ENCODE measurements at places on chromosomes 3 and 15.

DNA sequence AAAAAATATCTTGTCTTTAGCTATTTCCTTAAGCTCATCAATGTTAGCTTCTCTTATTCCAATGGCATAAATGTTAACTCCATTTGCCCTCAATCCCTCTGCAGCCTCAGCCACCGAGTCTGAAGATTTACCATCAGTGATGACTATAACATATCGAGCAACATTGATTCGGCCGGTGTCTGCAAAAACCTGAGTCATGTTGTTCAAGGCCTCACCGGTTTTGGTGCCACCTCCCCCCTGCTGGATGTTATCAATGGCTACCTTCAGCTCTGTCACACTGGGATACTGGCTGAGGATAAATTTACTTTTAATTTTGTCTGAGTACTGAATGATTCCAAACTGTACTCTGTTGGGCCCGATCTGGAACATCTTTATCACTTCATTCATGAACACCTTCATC lies 41.0 kb upstream of the CAPN7 start:
- no peak for DNase-seq

DNA sequence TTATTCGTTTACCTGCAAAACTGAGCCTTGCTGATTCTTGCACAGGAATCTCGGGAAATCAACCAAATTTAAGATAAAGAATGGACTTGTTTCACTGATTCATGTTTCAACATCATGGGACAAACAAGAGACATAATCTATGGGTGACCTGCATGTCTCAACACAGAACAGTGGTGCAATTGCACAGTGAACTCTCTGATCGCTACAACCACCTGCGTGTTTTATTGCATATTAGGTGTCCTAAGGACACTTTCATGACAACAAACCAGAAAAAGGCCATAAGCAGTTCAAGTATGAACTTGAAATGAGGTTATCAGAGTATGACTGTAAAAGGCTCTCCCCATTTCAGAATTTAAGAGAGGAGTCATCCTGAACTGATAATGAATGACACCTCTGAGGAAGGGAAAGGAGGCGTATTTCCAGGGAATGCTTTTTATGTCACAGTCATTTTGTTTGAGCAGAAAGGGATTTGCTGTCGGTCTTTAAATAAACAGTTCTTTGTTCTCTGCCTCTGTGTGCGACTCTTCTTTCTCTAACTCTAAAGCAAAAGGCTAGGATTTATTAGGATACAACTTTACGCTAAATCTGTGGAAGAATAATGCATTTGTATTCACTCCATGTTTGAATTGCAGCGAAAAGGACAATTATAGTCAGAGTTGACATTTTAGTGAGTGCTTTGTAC lies 167.2 kb downstream of the RBMS3 start:
- no peak for DNase-seq

DNA sequence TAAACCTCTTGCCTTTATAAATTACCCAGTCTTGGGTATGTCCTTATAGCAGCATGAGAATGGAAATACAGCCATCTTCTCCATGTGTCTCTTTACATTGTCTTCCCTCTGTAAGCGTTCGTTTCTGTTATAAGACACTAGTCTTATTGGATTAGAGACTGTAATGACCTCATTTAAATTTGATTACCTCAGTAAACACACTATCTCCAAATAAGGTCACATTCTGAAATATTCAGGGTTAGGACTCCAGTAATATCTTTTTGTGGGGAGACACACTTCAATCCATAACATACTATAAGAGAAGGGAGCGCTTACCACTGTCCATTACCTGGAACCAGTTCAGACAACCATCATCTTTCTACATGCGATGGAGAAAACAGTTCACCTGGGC lies 34.3 kb upstream of the CD47 start:
- DNase-seq, result no peak

GRCh38 chr3:129577366-129577765 lies 29.1 kb downstream of the PLXND1 start:
- DNase-seq, result no peak

DNA sequence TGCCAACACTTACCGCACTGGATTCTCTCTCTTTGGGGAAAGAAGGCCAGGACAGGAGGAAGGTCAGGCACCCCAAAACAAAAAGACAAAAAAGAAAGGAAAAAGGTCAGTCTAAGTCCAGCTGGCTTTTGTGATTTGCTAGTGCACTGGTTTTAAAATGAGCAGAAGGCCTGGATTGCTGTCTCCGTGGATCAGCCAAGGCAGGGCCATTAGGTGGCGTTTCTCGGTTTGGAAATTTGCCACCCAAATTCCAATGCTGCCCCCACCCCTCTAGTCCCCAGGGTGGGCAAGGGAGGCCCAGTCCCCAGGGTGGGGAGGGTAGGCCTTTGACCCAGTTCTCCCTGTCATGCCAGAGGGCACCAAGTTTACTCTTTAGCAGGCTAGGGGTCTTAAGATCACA lies 33.3 kb downstream of the TLE3 start:
- no peak for DNase-seq

DNA sequence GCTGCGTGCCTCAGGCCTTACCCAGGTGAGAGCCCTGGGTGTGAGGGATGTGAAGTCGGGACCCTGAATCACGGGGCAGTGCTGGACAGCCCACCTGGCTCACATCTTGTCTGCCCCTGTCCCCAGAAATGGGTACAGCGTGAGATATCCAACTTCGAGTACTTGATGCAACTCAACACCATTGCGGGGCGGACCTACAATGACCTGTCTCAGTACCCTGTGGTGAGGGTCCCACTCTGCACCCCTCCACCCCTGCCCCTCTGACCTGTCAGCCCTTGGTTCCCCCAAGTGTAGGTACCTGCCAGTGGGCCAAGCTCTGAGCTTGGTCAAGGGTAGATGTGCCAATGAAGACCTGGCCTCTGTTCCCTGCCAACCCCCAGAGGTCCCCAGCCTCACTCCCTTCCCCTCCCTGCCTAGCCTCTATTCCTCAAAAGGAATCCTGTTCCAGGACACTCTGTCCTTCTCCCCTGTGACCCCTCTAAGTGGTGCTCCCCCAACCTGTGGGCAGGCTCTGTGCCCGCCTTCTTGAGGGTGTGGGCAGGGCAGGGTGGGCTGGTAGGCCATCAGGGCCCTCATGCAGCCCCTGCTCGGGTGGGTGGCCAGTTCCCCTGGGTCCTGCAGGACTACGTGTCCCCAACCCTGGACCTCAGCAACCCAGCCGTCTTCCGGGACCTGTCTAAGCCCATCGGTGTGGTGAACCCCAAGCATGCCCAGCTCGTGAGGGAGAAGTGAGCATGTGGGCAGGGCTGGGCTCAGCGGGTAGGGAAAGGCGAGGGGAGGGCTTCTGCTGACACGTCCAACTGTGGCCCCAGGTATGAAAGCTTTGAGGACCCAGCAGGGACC lies 25.1 kb downstream of the NBEAL2 start:
- DNase-seq, result no peak

- no peak for DNase-seq
Measured at GRCh38 chr3:47020311-47020710, 40.8 kb downstream of the NBEAL2 start.

DNA sequence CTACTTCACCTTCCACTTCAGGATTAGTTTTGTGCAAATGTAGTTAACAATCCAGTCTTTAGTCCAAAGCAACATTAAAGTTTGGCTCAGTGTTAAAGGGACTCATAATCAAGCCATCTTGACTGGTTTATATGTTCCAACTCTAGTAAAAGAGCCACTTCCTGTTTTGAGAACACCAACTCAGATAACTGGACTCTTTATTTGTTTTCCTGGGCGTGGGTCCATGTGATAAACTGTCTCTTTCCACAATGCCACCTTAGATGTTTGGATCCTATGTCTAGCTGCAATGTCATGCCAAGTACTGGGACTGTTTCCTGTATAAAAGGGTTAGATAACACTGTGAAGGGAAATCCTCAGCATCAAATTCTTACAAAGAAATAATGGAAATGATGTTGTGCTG lies 545.0 kb downstream of the PYDC2 start:
- no peak for DNase-seq

DNA sequence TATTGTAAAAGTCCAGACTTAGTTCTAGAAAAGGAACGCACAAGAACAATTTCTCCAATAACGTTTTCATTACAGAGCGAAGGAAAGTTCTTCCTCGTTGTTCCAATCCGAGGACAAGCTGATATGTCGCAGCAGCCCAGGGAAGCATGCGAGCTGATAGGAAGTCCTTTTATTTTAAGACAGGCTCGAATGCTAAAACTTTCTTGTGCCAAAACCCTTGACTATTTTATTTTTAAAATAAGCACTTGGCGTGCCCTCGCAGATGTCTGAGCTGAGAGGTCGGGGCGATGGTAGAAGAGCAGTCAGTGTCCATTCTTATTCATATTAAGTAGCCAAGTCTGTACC lies 433 bp upstream of the MITF start:
- no peak for DNase-seq

GRCh38 chr3:186220365-186220764 lies 111.5 kb upstream of the ETV5 start:
- no peak for DNase-seq

DNA sequence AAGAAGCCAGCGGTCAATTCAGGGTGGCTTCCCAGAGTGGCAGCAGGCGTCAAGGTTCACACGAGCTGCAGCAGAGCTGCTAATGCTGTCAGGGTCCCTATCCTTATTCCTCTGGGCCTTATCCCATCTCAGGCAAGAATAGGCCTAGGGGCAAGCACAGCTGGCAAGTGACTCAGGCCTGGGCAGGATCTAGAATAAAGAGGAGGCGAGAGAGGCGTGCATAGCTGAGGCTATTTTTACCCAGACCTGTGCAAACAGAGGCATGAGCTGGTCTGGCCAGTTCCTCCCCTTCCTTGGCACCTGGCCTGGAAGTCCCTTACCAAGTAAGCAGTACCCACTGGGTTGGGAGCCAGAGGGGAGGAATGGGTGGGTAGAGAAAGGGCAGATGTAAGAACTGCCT lies 12.2 kb upstream of the VIPR1 start:
- no peak for DNase-seq

DNA sequence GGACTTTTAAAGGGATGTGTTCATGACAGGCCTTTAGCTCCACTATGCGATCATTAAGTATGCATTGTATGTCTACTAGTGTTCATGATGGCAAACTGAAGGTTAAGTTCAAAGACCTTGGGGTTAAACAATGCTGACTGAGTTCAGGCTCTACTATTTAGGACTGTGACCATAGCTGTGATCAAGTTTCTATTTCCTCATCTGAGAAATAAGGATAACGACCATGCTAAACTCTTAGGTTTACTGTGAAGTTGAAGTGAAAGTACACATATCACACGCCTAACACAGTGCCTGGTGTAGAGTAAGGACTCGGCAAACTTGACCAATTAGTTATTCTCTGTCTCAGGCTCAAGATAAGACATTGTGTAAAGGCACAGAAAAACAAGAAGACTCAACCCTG lies 243.2 kb downstream of the MBNL1 start:
- DNase-seq, result no peak

DNA sequence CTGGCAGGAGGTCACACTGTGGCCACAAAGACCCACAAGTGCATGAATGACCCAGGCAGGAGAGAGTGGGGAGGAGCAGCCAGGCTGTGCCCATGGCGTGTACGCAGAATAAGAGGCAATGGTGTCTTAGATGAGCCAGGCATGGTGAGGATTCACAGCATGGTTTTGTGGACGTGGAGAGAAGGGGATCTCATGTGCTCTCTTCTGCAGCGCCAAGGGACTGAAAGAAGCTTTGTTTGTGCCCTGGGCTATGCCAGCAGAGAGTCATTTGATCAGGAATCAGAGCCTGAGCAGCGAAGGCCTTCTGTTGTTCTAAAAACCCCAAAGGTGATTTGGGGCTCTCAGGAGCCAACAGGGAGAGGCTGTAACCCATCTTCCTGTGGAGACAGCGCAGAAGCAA lies 18.7 kb upstream of the RPP14 start:
- no peak for DNase-seq

Data from NCI-H446 treated with DMSO at 0.1 percent for 48 hours (cell line).